Progenitor cell of endocrine pancreas (in vitro differentiated cells): ENCODE measurements at places on chromosomes 4 and X. TPM values are rescaled to one million over a fixed set of nuclear protein-coding genes. Genes with fewer than 3 reads are reported as not detected.

Gene YIPF6
- total RNA-seq, result 44.5 and 47.2 TPM in 2 replicates

Gene SOWAHB
- 4.3 and 4.9 TPM in 2 replicates for total RNA-seq

DNA sequence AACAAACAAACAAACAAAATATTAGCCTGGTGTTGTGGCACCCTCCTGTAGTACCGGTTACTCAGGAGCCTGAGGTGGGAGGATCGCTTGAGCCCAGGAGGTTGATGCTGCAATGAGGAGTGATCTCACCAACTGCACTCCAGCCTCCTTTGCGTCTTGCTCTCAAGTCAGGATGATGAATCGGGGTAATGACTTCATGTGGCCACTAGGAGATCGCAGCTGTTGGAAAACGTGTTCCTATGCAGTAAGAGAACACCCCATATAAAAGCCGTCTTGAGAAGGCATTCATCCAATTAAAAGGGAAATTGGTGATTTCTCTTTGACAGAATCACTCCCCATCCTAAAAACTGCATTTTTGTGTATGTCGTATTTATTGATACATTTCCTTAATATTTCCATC, 6.9 kb downstream of the CCNB3 start:
- H3K27me3 ChIP-seq, result no peaks in the 10 kb centered on the region
- DNase-seq, result no peak
- H3K4me3 ChIP-seq, result no peak overlapping the region
- no peaks in the 10 kb centered on the region for H3K36me3 ChIP-seq
- H3K4me1 ChIP-seq, result no peaks in the 10 kb centered on the region

DNA sequence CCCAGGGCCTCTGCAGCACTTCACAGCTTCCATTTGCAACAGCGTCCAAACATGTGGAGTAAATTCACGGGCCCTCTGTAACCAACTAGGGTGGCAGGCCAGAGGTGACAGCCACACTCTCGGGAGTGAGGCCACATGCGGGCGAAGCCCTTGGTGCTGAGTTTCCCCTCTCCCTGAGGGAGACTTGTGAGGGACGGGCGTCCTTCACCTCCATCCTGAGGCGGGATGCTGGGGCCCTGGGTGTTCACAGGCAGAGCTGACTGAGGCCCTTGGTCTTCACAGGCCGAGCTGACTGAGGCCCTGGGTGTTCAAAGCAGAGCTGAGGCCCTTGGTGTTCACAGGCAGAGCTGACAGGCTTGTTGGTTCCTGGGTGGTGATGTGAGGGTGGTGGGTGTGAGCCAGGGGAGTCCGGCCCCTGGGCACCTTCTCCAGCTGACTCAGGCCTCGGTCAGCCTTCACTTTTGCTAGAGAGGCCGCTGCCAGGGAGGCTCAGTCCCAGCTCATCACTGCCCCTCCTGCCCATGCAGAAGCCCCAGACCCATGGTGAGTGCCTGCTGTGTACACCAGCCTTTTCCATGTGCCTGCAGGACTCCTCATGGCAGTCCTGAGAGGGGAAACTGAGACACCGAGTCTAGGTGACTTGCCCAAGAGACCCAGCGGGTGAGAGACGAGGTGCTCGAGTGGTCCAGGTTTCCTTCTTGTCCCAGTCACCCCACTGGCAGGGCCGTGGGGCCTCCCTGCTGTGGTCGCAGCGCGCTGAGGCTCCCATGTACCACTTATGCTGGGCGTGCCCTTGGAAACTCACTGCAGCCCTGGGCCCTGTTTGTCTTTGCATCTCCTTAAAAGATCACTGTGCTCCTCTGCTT, 8.5 kb downstream of the WFS1 start:
- H3K36me3 ChIP-seq, result peaks cover 3% of the 10 kb centered on the region
- H3K4me3 ChIP-seq, result no peak overlapping the region
- no peaks in the 10 kb centered on the region for H3K27me3 ChIP-seq
- peak overlapping the region; percentile 52 for H3K27ac ChIP-seq

- no peaks in the 10 kb centered on the region for H3K27me3 ChIP-seq
- no peak overlapping the region for H3K27ac ChIP-seq
- H3K4me3 ChIP-seq, result no peak overlapping the region
- no peaks in the 10 kb centered on the region for H3K4me1 ChIP-seq
Observed at GRCh38 chr4:78902298-78902697, 36.9 kb downstream of the PAQR3 start.

GRCh38 chr4:133014473-133015135, 134.5 kb upstream of the PCDH10 start:
- no peak overlapping the region for H3K27ac ChIP-seq
- no peaks in the 10 kb centered on the region for H3K27me3 ChIP-seq
- no peak overlapping the region for H3K4me3 ChIP-seq
- H3K4me1 ChIP-seq, result no peaks in the 10 kb centered on the region
